ENCODE measurements at places on chromosomes 4 and X. TPM values are rescaled to one million over a fixed set of nuclear protein-coding genes. Genes with fewer than 3 reads are reported as not detected.

Gene SPINK2
- polyA plus RNA-seq: not detected

Gene ZNF674
- polyA plus RNA-seq: 1.0 TPM

Gene TCEAL6
- not detected for polyA plus RNA-seq

GRCh38 chr4:14841801-14842768 lies 160.2 kb upstream of the CPEB2 start:
- peak; percentile 78 for DNase-seq
- peak overlapping the region; percentile 17 for H3K27ac ChIP-seq
- peaks cover 18% of the 10 kb centered on the region for H3K4me1 ChIP-seq
- H3K36me3 ChIP-seq: no peaks in the 10 kb centered on the region
- H3K27me3 ChIP-seq: no peaks in the 10 kb centered on the region

- H3K27ac ChIP-seq: no peak overlapping the region
- H3K27me3 ChIP-seq: no peaks in the 10 kb centered on the region
- H3K36me3 ChIP-seq: no peaks in the 10 kb centered on the region
- peaks cover 16% of the 10 kb centered on the region for H3K4me1 ChIP-seq
These were observed 20.3 kb downstream of the RUFY3 start for GRCh38 chr4:70741867-70742658.

GRCh38 chr4:168566726-168567125 lies 69.9 kb downstream of the PALLD start:
- H3K4me1 ChIP-seq: peaks cover 11% of the 10 kb centered on the region
- no peak overlapping the region for H3K4me3 ChIP-seq
- H3K27ac ChIP-seq: no peak overlapping the region
- H3K27me3 ChIP-seq: no peaks in the 10 kb centered on the region
- no peaks in the 10 kb centered on the region for H3K36me3 ChIP-seq

GRCh38 chrX:49191574-49192011 lies 5.4 kb upstream of the PRICKLE3 start:
- no peaks in the 10 kb centered on the region for H3K4me1 ChIP-seq
- H3K27ac ChIP-seq: peak overlapping the region; percentile 3
- H3K27me3 ChIP-seq: no peaks in the 10 kb centered on the region
- DNase-seq: no peak

DNA sequence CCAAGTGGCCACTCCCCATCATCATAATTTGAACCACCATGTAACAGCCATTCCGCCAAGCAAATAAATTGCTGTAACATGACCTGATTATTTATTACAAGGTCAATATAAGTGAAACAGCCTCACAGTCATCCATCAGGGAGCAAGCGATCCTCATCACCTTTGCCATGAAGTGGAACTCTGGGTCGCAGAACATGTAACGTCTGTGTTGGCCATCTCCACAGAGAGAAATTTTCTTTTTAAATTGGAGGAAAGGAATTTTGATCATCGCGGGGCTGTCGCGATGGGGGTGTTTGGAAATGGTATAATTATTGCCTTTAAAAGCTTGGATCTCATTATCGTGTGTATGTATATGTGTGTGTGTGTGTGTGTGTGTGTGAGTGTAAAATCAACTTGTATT lies 90.2 kb downstream of the SHOX start:
- H3K27me3 ChIP-seq: no peaks in the 10 kb centered on the region
- DNase-seq: no peak
- H3K27ac ChIP-seq: no peak overlapping the region
- no peaks in the 10 kb centered on the region for H3K4me1 ChIP-seq

DNA sequence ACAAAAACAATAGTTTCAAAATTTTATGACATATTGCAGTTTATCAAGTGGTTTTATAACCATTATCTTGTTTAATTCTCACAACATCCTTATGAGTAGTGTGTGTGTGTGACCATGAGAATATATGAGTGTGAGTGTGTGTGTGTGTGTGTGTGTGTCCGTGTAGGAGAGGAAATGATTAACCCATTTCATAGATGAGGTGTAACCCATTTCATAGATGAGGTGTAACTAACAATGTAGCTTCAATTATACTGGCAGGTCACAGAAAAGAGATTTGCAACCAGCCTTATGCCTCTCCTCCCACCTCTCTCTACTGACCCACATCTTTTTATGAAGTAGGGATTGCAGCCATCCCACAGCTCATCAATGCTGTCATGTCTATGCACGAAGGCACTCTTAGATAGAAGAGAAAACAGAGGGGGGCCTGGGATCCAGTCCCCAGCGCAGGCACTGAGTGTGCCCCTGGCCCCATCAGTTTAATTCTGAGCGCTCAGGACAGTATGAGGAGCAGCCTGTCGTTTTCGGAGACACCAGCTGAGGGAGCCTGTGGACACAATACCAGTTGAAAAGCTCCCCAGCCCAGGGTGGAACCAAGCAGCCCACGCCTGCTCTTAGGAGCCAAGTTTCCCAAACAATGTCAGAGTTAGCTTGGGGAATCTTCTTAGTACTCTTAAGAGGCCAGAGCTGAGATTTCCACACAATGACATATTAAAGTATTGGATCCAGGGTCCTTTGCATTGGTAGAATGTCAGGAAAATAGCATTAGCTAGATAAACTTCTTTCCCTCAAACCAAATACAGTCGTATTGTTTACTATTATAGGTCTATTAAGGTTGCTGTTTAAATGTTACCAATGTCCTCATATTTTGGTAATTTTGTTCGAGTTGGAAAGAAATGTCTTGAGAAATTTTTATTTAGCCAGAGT lies 88.6 kb downstream of the PALLD start:
- no peaks in the 10 kb centered on the region for H3K36me3 ChIP-seq
- no peak overlapping the region for H3K27ac ChIP-seq
- no peaks in the 10 kb centered on the region for H3K27me3 ChIP-seq
- peaks cover 49% of the 10 kb centered on the region for H3K4me1 ChIP-seq
